SHP77 treated with DMSO at 0.1 percent for 48 hours (cell line): ENCODE measurements at places on chromosomes 7 and 10.

DNA sequence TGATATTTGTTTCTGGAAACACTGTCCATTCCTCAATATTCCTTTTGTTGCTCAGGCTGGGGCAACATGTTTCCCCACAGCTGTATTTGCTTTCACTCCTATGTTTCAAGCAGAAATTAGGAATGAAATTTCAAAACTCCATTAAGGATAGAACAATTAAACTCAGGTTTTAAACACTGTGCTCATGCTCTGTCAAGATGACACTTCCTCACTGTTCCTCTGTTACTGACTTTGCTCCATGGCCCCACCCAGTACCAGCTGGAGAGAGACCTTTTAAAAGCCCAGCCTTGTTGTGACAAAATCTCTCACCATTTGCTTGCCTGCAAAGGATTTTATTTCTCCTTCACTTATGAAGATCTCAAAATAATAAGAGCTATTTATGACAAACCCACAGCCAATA is 197.4 kb downstream of the ELMO1 start:
- DNase-seq: no peak

DNA sequence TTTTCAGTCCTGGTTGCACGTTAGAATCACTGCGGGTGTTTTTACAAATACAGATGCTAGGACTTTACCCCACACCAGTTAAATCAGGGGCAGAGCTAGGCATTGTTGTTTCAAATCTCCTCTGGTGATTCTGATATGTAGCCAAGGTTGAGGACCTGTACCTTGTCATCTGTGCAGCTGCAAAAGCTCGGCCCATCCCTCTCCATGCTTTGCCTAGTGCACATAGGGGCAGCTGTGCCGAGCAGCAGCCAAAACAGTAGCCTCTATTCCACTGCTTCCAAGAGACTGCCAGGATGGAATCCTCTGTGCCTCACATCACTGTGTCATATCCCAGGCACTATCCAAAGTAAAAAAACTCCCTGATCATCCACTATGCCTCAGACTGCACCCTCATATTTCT is 181.3 kb downstream of the CDK14 start:
- DNase-seq: no peak

- no peak for DNase-seq
Observed at GRCh38 chr10:75548356-75548755, 116.9 kb downstream of the LRMDA start.

- no peak for DNase-seq
Observed at GRCh38 chr10:96651998-96652431, 65.2 kb upstream of the TM9SF3 start.

- DNase-seq: no peak
Observed at GRCh38 chr7:127632276-127632910, 14.5 kb upstream of the PAX4 start.

DNA sequence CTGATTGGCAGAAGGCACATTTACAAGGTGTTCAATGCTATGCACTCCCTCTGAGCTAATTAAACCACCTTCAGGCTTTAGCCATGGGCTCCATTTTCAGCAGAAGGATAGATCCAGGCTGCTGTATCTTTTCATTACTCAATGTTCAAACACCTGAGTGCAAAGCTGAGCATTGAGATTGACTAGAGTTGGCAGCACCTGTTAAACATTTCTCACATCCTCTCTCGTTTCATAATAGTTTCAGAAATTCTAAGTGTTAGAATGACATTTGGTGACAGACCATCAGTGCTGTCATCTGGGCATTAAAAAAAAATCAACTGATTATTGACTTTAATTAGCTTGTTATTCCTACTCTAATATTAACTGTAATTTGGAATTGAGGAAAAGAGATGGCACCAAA is 187.1 kb upstream of the SEMA3E start:
- no peak for DNase-seq

GRCh38 chr7:106740806-106741205 is 79.8 kb upstream of the CCDC71L start:
- DNase-seq: no peak

DNA sequence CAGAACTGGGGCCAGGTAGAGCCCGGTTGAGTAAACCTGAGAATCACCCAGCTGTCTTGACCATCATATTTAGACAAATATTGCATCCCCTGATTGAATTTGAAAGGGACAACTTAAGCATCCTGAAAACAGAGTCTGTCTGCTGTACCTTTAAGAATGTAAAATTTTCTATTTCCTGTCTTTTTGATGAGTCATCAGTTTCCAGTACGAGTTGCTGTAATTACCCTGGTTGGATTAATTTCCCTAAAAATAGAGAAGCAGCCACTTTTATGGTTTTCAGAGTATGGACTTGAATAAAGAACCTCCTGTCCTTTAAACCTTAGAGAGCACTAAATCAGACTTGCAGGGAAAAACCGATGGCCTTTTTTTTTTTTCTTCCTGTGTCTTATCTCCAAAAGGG is 164.6 kb upstream of the SH2B2 start:
- DNase-seq: no peak

GRCh38 chr7:67100956-67101361 is 104.3 kb downstream of the TYW1 start:
- no peak for DNase-seq

DNA sequence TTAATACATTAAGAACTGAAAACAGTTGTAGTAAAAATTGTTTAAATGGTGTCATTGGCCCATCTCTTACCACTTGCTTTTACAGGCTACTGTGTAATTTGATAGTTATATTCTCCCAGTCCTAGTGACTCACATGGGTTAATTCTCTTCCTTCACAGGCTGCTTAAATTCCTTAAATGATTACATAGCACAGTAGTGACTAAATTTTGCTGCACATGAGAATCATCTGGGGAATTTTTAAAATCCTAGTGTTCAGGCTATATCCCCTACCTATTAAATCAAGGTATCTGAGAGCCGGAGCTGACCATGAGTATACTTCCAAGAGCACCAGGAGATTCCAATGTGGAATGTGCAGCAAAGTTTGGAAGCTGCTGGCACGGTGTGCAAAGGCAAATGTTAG is 45.3 kb upstream of the ZNF800 start:
- no peak for DNase-seq

- no peak for DNase-seq
Observed at GRCh38 chr10:106619346-106619745, 545.2 kb downstream of the SORCS1 start.
